Epithelial cell of proximal tubule (primary cell): ENCODE measurements at places on chromosomes 5 and 9. TPM values are rescaled to one million over a fixed set of nuclear protein-coding genes. Genes with fewer than 3 reads are reported as not detected.
A peak's percentile ranks its signal among the peaks of the same experiment; 100 is the strongest.

Gene ENTREP1
- 0.87 and 4.6 TPM in 2 replicates for total RNA-seq

Gene SLC6A18
- total RNA-seq: not detected in 2 replicates

Gene OBP2B
- total RNA-seq: not detected in 2 replicates

Gene TNC
- 66.1 and 68.9 TPM in 2 replicates for total RNA-seq

Gene EMB
- 4.3 and 4.9 TPM in 2 replicates for total RNA-seq

Gene GARNL3
- 2.2 and 10.4 TPM in 2 replicates for total RNA-seq

Gene RASGRF2
- total RNA-seq: 2.6 and 9.0 TPM in 2 replicates

Gene NLN
- total RNA-seq: 25.8 and 49.7 TPM in 2 replicates

DNA sequence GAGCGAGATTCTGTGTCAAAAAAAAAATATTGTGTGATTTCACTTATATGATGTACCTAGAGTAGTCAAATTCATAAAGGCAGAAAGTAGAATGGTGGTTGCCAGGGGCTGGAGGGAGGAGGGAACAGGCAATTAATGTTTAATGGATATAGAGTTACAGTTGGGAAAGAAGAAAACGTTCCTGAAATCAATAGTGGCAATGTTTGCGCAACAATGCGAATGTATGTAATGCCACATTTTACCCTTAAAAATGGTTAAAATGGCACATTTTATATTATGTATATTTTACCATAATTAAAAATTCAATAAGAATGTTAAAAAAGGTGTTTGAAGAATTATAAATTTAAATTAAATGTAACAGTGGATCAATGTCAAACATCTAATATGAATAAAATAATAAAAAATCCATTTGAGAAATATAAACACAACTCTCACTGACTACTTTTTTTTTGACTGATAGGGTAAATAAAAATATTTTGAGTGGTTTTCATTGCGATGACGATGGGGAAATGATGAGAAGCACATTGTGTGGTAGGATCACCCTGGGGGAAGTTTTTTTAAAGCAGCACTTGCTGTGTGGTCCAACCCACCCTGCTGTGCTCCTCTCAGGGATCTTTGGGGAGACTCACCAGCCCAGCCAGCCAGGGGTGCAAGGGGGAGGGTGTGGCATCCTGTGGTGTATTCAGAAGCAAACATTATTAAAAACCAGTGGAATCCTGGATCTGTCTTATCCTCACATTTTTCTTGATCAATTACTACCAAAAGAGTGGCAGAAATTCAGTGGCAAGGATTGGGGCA is 4.3 kb downstream of the FYB1 start:
- no peak for DNase-seq

DNA sequence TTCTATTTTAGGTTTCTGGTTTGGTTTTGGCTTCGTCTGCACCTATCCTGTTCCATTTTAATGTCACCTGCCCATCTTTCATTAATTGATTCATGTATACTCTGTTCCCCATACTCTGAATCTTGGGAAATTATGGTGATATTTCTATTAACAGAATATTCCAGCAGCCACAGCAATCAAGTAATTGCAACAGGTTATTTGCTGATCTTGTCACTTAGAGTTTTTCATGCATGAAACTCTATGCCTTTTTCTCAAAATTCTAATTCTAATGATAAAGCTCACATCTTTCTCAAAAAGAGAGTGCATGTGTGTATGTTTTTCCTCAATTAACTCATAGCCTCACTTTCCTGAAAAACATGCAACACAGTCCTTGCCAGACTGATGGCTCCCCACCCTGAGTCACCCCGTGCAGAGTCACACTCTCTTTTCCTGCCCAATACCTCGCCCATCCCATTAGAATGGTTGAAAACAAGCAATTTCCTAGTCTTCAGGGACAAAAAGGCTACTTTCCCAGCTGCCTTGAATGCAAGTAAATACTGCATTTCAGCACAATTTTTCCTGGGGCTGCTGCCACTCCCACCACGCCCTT is 15.6 kb downstream of the GFRA3 start:
- no peak for DNase-seq

DNA sequence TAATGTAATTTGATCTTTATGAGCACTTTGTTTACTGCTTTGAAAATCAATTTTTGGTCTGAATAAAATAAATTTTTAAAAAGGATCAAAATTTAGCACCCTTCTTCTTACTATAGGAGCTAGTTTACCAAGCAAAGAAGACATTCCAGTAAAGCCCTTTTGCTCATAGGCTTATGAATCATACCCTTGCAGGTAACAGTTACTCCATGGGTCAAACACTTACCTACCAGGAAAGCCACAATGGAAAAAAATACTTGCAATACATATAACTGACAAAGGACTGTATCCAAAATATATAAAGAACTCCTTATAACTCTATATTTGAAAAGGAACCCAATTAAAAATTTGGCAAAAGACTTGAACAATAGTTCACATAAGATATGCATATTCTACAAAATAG is 66.6 kb downstream of the SHOC1 start:
- peak; percentile 23 for DNase-seq

DNA sequence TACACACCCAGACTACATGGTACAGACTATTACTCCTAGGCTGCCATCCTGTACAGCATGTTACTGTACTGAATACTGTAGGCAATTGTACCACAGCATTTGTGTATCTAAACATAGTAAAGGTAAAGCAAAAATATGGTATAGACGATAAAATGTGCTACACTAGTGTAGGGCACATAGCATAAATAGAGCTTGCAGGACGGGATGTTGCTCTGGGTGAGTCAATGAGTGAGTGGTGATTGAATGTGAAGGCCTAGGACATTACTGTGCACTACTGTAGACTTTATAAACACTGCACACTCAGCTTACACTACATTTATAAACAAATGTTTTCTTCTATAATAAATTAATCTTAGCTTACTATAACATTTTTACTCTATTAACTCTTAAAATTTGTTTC is 25.6 kb downstream of the ANKRD55 start:
- DNase-seq: no peak

- no peak for DNase-seq
Observed at GRCh38 chr5:33346534-33346933, 94.2 kb upstream of the TARS1 start.

DNA sequence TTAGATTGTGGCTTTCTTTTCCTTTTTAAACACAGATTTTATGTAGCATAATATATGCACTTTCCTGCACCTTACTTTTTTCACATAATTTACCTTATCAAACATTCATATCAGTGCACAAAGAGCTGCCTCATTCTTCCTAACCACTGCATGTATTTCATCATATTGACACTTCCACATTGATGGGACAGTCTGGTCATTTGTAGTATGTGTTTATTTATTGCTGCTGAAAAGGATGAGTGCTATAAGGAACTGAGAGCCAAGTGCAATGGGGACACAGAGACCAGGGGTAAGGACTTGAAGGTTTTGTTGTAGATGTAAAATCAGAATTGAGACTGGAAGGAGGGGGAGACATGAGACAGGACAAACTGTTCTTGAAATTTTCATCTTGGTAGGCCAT is 193.8 kb downstream of the SMARCA2 start:
- DNase-seq: no peak

DNA sequence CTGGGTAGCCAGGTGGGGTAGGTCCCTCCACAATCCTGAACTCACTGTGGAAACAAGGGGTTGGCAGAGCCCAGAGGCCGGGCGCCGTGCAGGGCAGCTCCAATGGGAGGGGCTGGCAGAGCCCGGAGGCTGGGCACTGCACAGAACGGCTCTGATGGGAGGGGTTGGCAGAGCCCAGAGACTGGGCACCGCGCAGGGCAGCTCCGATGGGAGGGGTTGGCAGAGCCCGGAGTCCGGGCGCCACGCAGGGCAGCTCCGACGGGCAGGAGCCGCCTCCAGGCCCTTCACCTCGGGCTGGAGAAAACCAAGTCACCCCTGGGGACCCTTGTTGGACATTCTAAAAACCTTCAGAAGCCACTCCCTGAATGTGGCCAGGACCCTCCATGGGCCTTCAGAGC is 9.3 kb downstream of the NACC2 start:
- DNase-seq: no peak

DNA sequence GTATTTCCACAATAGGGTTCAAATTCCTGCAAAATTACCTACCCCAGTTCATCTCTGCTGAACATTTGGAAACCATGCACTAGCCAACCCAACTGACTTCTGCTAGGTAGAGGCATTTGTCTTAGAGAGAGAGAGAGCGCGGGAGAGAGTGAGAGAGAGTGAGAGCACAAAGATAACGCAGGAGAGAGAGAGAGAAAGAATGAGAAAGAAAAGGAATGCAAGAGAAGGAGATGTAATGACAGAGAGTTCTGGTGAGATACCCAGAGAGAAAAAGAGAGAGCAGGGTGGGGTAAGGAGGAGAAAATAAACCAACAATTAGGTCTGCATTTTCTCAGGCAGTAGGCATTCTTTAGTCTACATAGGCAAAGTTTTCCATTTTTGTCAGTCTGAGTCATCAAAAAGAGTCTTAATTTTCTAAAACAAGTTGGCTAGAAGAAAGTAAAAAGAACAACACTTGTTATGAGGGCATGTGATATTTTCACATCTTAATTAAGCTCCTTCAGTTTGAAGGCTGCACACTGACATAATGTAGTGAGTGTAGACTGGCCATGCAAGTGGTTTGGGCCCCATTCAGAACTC is 98.2 kb downstream of the MAP1B start:
- no peak for DNase-seq

DNA sequence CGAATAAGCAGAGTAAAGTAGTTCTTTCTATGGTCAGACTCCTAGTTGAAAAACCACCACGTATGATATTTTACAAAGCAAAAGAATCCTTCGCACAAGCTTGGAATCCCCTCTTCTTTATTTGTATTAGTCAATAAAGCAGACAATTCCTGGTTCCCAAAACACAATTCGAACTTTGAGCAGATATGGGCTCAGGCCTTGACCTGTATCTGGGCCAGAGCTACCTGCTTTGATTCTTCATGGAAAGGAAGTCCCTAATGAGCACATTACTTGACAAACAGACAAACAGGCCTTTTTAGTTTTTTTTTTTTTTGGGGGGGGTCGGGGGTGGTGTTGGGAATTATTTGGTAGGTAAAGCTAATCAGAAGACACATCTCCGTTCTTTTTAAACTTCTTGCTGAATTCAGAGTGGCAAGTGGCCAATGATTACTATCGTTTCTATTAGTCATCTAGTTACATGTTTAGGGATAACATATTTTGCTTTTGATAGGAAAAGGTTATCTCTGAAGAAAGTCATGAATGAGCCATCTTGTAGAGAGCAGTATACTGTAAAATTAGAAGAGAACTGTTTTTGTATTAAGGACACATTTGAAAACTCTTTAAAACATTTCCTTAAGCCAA is 116.6 kb upstream of the HMHB1 start:
- DNase-seq: no peak

GRCh38 chr5:39411061-39411460 is 13.7 kb downstream of the DAB2 start:
- DNase-seq: no peak

- no peak for DNase-seq
Observed at GRCh38 chr9:117696154-117696553, 8.0 kb upstream of the TLR4 start.

GRCh38 chr9:132609184-132609583 is 26.8 kb downstream of the BARHL1 start:
- no peak for DNase-seq

DNA sequence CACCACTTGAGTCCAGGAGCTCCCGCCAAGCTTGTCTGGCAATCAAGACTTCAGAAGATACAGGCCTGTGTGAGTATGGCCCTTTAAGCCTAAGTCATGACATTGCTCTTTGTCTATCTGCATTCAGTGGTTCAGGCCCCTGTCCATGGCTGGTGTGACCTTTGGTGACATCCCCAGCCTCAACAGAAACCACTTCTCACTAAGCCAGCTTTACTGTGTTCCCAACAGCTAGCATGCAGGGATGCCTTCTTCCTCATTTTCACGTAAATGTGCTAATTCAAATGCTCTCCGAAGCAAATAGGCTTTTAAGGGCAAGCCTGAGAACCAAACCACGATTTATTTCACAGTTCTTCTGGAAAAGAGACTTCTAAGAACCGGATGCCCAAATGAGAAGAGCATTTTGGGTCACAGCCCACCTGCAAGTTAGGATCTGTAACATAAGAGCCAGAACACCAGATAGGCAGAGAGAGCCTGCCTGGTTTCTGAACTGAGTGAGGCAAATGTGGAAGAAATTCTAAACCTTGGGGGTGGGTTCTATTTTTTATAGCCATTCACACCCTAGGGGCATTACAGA is 14.9 kb downstream of the CD180 start:
- no peak for DNase-seq

- no peak for DNase-seq
Observed at GRCh38 chr5:138454121-138454520, 11.2 kb upstream of the EGR1 start.

- DNase-seq: no peak
Observed at GRCh38 chr5:136079195-136079985, 50.6 kb downstream of the TGFBI start.

DNA sequence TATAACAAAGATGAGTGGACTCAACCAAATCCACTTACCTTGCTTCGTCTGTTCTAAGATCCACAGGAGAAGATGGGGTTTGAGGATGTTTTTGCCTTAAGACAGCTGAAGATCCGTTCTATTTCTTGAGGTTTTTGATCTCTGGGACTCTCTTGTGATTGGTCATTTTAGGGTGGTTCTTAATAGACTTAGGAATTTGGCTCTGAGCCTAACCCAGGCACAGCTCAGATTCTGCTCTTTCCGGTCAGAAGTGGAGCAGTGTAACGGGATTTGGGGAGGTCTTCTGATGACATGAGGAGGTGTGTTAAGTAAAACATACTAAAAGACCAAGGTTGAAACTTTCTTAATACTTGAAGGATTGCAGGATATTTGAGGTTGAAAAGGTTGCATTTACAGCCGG is 166.9 kb downstream of the DMRT2 start:
- DNase-seq: no peak

DNA sequence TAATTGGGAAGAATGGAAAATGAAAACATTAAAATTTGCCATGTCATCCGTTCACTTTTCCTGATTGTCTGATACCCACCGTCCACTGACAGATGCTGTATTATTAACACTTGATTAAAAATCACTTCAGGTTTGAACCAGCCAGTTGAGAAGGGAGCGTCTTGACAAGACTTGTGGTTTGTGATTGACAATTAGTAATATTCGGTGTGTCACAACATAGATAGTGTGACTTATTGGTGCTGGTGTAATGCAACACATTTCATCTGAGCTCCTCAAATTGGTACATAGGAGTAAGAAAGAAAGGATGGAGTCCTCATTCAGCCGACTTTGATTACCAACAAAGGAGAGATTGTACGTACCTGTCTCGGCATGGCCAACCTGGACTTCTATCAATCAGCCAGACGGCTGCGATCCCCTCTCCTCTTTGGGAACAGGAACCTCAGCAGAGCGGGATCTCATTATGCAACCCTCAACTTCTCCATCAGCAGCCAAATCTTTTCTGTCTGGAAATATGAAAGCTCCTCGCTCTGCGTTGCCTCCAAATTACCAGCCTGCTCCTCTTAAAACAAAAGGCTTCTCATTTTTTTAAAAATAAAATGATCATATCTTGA is 211.7 kb upstream of the MVB12B start:
- no peak for DNase-seq

DNA sequence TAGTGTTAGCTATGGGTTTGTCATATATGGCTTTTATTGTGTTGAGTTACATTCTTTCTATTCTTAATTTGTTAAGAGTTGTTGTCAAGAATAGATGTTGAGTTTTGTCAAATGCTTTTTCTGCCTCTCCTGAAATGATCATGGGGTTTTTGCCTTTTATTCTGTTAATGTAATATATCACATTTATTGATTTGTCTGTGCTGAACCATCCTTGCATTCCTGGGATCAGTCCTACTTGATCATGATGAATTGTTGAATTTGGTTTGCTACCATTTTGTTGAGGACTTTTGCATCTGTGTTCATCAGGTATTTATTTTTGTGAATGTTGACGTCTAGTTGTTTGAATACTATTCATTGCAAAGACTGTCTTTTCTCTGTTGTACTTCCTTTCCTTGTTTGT is 23.9 kb downstream of the RIC1 start:
- DNase-seq: no peak
